GOT3 (cell line): ENCODE measurements at places on chromosomes 16 and 17.
A peak's percentile ranks its signal among the peaks of the same experiment; 100 is the strongest.

DNA sequence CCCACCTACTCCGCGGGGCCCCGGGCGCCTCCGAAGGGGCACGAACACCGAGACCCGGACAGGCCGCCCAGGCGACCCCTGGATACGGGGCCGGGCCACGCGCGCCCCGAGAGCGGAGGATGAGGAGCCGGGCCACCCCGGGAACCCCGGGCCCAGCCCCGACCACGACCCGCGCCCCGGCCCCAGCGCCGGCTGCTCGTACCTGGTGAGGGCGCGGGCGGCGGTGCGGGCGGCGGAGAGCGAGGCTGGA lies 192 bp downstream of the FASN start:
- DNase-seq: no peak

GRCh38 chr17:82787081-82787848 lies 35.4 kb downstream of the TBCD start:
- DNase-seq: peak; percentile 18

GRCh38 chr17:20244671-20245070 lies 222.7 kb downstream of the LGALS9B start:
- DNase-seq: no peak

DNA sequence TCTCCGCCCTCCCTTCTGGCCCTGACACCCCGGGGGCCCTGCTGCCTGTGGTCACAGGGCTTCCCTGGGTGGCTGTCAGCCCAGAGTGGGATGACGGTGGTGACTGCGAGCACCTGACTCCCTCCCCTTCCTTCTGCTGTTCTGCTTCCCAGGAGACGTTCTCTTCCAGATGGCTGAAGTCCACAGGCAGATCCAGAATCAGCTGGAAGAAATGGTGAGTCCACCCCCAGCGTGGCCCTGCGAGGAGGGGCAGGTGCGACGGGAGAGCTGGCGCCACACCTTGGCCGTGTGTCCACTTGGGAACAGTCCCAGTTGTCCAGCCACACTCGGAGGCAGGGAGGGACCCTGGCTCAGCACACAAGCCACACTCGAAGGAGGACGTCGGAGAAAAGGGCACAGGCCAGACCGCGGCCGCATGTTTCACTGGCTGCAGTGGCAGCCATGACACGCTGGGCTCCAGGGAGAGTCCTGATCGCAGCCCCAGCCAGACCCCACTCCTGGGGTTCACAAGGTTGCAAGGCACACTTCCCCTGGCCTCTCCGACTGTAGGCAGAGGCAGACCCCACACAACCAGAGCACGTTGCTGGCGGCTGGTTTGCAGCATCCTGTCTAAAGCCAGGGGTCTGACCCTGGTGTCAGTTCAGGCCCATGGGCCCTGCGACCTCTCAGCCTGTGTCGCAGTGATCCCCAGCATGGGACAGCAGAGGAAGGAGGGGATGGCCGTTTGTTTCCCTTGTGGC lies 49.9 kb downstream of the BAIAP2 start:
- no peak for DNase-seq

GRCh38 chr17:3544365-3544764 lies 13.2 kb downstream of the TRPV3 start:
- DNase-seq: no peak

DNA sequence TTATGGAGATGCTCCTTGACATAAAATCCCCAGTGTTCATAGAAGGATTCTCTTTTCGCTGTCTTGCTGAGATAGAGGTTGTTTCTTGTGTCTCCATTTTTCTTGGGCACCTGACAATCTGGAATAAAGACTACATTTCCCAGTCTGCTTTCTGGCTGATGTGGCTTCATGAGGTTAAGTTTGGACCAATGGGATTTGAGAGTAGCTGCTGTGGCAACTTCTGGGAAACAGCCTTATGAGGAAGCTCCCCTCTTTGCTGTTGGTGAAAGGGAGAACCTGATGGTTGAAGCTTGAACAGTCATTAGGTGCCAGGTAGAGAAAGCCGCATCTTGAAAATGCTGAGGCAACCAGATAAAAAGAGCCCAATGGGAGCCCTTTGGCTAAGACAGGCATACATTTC lies 24.4 kb downstream of the HS3ST4 start:
- DNase-seq: no peak

DNA sequence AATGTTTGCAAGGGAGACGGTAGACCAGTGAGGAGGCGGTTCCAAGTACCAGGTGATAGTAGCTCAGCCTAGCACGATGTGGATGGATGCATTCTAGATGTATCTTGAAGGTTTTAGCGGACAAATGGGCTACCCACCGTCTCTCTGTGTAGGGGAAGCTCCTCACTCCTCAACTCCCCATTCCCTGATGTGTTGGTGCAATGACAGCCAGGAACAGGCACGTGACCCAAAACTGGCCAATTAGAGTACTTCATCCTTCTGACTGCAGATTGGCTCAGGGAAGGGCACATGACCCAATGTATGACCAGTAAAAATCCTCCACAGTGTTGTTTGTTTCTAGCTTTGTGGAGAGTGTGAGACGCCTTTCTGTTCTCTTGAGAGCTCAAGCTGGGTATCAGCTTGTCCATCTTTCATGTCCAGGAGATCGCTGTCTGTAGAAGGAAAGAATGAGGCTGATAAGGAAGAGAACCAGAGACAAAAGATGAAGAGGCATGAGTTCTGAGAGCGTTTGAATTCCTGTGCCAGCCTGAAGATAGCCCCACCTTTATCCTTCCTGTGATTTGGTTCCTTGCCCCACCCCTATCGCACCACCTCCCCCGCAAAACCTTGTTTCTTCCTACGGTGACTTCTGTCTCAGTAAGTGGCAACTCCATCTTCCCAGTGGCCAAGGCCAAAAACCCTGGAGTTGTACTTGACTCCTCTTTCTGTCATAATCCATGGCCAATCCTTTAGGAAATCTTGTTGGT lies 2.3 kb upstream of the BORCS6 start:
- peak; percentile 37 for DNase-seq

- no peak for DNase-seq
Observed at GRCh38 chr17:47989700-47990099, 18.8 kb downstream of the CDK5RAP3 start.

DNA sequence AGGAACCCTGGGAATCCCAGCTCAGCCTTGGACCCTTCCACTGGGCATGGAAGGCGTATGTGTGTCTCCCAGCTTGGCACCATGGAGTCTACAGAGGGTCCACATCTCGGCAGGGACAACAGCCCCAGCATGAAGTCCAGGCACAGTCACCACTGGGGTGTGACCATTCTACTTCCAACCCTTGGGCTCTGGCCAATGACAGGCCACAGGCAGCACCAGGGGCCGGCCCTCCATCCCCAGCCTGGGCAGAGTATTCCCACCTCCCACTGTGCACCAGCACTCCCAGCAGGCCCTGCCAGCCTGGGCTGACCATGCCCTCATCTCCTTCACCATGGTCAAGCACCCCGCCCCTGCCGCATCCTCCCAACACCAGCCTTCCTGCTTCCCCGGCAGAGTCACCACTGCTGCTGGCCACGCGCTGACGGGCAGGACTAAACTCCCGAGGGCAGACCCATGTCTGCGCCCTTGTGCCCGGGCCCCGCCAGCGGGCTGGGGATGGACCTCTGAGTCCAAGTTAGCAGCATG lies 9.5 kb upstream of the PPP1R27 start:
- no peak for DNase-seq

- DNase-seq: no peak
Observed at GRCh38 chr16:53946746-53947386, 242.9 kb downstream of the FTO start.

DNA sequence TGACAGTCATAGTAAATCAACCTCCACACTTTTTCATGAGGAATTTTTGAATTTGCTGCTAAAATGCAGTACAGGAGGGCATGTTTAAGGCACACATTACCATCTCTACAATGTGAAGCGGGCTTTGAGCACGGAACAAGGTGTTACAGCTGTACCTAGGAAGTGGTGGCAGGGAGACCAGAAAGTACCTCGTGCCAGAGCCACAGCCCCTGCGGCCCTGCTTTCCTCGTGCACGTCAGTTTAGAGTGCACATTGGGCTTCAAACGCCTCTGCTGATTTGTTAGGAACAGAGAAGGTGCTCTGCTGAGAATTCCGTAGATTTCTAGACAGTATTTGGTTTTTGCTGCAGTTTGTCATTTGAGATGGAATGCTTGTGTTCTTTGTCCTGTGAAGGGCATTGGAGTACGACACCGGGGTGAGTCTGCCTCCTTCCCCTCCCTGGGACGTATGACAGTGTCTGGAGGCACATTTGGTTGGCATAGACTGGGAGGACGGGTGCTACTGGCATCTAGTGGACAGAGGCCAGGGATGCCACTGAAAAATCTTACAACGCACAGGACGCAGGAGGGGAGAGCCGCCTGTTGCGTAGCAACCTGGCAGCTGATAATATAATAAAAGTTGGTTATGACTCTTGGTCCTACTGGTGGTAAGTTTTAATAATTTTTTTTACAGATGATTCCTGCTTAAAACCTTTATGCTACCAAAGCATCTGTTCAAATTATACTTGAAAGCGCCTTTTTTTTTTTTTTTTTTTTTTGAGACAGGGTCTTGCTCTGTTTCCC lies 9.1 kb downstream of the FOXK2 start:
- no peak for DNase-seq

GRCh38 chr17:77420804-77421629 lies 280.2 kb downstream of the SEC14L1 start:
- no peak for DNase-seq

DNA sequence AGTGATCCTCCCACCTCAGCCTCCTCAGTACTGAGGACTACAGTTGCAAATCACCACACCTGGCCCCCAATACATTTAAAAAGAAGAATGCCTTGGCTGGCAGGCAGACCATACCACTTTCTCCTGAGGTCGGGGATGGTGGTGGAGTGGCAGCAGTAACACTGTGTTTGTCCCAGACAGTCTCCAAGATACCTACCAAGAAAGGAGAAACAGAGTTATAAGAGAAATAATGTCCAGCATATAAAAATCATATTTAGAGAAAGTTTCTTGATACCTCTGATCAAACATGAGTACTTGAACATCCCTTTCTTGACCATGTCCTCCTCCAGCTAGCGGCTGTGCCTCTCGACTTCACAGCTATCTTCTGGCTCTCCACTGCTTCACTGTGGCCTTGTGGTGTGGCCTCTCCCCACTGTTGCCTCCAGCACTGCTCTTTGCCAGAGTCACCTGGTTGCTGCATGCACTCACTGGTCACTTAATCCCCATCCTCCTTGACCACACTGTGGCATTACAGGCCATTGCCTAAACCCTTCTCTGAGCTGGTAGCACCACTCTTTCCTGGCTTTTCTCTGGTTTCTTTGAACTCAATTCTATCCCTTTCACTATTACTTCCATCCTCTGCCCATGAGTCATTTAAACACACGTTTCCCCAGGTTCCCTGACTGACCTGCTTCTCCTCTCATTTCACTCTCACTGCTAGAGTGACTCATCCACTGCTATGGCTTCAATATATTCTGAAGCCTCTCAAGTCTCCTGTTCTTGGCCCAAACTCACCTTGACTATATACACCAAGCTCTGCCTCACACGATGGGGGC lies 45.2 kb downstream of the XPO6 start:
- no peak for DNase-seq
